ENCODE measurements at places on chromosomes 5 and 9.

DNA sequence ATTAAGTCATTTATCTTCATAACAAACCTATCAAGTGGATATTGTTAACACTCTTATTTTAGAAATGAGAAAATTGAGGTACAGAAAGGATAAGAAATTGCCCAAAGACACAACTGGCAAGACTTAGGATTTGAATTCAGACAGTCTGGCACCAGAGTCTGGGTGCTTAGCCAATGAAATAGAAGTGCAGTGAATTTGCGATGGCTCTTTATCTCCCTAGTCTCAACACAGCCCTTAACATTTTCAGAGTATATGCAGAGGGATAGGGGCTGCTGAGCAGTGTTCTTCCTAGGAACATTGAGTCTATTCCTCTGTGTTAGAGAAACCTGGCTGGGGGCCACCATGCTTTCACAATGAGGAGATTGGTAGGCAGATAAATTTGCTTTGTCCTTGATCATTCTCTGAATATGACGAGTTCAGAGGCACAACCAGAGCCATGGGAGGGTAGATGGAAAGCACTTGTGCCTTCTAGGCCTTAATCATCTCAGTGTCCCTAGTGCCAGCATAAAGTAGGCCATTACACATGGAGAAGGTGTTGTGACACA lies 6.1 kb upstream of the FSD1L start:
- no peak for DNase-seq

- no peak for DNase-seq
Measured at GRCh38 chr9:36969216-36969771, 64.8 kb downstream of the PAX5 start.

DNA sequence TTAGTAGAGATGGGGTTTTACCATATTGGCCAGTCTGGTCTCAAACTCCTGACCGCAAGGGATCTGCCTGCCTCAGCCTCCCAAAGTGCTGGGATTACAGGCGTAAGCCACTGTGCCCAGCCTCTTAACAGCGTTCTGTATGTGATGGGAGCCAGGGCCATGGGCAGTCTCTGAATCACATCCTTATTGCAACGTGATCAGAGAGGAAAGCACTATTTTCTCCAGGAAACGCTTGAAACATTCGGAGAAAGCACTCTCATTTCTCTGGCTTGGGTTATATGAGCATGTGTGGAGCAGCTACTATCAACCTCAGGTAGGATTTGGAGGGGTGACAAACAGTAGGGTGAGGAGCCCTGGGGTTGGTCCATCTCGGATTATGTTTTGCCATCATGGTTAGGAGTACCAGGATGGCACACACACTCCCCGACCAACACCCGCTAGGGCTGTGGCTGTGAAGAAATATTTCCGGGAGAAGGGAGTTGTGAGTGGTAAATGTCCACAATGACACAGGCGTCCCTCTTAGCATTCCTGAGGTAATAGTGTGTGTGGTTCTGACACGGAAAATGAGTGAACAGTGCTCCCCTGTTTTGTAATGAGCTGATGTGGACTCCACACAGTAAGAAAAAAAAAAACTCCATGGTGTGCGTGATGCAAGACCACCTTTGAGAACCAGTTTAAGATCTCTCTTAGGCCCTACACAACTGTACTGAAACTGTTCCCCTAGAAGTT lies 406.2 kb upstream of the ZNF608 start:
- no peak for DNase-seq

DNA sequence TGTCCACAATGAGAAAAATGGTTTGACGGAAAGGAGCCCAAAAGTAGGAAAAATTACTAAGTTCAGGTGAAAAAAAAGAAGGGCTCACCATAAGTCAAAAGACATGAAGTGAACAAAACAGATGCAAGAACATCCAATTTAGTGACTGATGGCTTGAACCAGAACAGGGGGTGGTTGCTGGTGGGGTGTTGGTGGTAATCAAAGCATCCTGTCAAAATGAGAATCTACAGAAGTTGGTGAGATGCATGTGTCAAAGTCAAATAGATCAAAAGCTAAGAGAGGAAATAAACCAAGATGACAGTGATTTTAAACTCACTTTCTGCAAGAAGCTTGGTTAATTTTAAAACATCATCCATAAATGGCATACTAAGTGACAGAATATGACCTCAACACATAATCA lies 117.4 kb downstream of the MLLT3 start:
- DNase-seq = no peak

DNA sequence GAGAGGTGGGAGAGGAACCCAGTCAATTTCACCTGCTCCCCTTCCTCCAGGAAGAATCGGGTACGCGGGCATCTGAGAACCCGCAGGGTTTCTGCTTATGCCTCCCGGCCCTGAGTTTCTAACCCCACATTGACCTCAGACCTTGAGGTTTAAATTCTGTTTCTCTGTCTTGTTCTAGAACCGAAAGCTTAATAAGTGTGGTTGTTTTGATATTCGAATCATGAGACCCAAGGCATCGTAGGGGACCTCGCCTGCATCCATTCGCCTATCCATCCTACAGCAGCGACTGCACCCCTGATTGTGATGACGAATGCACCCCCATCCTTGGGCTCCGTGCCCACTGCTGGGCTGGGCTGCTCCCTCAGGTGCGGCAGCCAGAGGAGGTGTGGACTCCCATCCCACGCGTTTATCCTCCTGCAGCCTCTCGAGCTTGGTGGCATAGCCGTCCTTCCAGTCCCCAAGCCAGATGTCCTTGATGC lies 80.8 kb upstream of the IER5L start:
- no peak for DNase-seq

DNA sequence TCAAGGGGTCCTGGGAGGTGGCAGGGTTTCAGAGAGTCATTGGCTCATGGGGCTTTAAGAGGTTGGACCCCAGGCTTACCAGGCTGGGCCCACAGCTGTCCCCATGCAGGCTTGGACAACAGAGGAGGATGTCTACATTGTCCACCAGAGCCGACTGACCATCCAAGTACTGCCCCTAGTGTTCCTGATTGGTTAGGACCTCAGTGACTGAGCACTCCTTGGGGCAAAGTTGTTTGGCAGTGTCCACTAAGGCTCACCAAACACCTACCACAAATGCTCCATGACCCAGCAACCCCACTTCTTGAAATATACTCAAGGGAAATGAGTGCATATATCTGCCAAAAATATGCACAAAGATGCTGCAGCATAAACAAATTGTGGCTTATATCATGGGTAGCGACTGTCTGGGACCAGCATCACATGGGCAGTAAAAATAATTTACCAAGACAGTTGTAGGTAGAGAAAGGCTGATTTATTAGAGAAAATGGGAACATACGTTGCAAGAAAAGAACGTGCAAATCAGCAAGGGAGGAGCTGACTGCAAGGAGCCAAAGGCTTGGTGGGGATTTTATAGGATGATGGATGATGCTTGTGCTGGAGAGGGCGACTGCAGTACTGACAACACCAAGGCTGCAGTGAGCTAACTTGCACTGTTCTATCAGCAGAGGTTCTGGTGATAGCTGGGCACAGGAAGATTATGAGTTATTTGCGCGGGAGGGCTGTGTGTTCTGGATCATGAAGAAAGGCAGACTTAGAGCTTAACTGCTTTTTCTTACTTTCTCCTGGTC lies 265.2 kb downstream of the GADD45G start:
- no peak for DNase-seq

DNA sequence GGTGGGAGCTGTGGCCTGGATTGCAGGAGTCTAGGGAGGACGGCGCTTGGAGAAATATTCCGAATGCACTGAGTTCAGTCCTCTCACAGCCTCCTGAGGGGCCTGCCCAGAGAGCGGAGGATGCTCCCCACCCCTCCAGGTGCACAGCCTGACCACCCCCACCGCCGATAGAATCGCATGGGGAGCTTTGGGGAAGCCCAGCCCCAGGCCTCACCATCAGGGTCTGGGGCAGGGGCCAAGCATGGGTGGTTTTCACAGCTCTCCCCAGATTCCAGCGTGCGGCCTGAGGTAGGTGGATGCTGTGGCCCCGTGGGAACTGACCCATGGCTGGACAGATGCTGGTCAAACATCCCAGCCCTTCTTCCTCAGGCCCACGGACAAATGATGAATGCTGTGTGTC lies 79.9 kb upstream of the OLFM1 start:
- no peak for DNase-seq

- no peak for DNase-seq
Measured at GRCh38 chr5:147759441-147759840, 23.1 kb downstream of the JAKMIP2 start.

- DNase-seq = no peak
Measured at GRCh38 chr9:96040591-96041461, 165.3 kb downstream of the ERCC6L2 start.

GRCh38 chr9:7778851-7779600 lies 20.6 kb downstream of the DMAC1 start:
- no peak for DNase-seq

GRCh38 chr5:109421956-109422355 lies 12.2 kb upstream of the PJA2 start:
- no peak for DNase-seq

DNA sequence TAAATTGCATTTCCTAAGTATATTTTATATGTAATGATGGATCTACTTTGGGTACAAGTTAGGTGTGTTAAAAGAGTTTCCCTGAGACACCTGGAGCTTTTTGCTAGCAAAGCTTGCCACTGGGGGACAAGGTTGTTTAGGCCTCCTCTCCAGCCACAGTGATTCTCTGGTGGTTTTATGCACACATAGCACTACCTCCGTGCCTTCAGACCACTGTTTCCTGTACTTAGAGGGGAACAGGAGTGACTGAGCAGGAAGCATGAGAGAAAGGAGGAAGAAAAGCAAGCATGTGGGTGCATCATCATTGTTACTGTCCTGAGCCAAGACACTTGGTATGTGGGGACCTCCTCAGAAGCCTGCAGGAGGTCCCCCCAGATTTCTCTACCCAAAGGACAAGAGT lies 272.1 kb downstream of the RASEF start:
- DNase-seq = no peak

DNA sequence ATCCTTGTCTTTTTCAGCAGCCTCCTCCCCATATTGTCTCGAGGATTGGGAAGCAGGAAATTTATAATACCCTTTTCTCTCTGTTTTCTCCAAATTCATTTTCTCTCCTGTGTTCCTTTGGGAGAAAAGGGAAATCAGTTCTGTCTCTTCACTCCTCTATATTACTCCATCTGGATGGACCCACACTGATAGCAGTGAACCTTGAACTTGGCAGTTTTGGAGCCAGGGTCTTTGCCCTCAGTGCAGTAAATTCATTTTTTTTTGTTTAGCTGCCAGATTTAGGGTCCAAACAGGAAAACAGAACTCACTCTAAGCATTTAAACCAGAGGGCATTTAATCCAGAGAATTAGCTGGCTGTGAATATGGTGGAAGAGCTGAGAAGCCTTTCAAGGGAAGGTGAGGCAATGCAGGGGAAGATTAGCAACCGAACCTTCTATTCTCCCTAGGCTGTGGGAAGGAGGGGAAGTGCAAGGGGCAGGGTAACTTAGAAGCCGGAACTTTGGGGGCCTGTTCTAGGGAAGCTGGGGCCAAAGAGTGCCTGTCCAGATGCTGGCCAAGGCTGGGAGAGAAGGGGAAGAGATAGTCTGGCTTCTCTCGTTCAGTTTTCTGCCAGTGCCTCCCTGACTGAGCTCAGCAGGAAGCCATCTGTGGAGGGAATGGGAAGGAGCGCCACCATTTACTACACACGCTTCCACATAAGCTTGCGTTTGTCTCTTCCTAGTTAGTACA lies 16.3 kb upstream of the NPR2 start:
- DNase-seq = no peak

DNA sequence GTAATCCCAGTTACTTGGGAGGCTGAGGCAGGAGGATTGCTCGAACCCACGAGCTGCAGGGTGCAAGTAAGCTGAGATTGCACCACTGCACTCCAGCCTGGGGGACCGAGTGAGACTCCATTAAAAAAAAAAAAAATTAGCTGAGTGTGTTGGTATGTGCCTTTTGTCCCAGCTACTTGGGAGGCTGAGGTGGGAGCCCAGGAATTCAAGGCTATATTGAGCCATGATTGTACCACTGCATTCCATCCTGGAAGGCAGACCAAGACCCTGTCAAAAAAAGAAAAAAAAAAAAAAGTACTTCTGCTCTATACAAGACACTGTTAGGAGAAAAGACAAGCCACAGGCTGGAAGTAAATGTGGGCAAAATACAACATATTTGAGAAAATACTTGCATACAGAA lies 68.5 kb upstream of the FBXW11 start:
- DNase-seq = no peak

GRCh38 chr9:114430457-114430856 lies 42.7 kb upstream of the AKNA start:
- DNase-seq = no peak

- DNase-seq = no peak
Measured at GRCh38 chr9:116924462-116925110, 237.5 kb downstream of the TRIM32 start.

- DNase-seq = no peak
Measured at GRCh38 chr5:35862126-35862525, 5.4 kb downstream of the IL7R start.

- DNase-seq = no peak
Measured at GRCh38 chr5:89372176-89372575, 489.2 kb upstream of the MEF2C start.

- DNase-seq = no peak
Measured at GRCh38 chr5:77777281-77777892, 1.2 kb upstream of the TBCA start.

- DNase-seq = peak; percentile 23
Measured at GRCh38 chr5:107361945-107362344, 308.8 kb downstream of the EFNA5 start.

- no peak for DNase-seq
Measured at GRCh38 chr9:79801459-79801858, 229.7 kb downstream of the TLE4 start.

DNA sequence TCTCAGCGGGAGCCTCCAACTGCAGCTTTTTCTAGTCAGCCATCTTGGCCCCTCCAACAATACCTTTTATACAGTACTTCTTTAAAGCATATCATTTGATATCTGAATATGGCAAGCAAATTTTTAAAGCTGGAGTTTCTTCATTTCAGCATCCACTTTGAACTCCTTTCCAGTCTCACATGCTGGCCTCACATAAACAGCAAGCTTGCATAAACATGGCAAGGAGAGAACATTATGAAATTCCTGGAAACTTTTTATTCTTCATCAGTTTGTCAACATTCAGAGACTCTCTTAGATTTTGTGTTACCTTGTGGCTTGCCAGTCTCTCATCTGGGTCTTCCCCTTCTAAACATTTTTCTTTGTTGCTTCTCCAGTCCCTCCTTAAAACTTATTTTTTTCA lies 745.3 kb downstream of the NR2F1-AS1 start:
- DNase-seq = no peak

DNA sequence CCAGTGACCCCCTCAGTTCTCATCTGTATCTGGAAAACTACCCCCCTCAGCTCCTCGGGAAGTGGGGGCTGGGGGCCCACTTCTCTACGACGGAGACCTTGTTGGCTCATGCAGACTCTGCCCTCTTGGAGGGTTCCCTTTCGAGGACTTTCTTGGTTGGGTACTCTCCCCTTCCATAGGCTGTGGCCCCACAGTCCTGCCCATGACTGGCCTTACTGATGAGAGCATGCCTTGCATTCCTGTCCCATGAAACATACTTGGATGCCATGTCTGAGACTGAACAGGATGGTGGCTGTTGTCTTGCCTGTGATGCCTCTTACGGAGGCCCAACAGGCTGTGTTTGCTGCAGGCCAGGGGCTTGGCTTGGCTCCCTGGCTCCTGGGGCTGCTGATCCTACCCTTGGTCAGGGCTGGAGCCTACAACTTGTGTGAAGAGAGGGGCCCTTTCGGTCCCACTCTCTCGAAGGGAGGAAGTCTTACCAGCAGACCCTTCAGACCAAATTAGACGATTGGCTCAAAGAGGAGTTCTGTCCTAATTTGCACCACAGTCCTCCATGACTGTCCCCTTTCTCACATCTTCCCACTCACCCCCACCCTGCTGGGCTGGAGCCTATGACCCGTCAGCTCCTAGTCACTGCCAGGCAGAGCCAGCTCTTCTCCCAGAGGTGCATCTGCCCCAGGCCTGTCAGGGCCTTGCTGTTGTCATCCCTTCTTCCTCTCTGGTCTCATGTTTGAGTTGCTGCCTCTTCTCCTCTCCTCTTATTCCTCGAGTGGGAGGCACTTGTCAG lies 109.9 kb downstream of the CACNA1B start:
- no peak for DNase-seq

Data from fibroblast of skin of left quadriceps (primary cell).